ENCODE measurements at places on chromosomes 12 and 14.

DNA sequence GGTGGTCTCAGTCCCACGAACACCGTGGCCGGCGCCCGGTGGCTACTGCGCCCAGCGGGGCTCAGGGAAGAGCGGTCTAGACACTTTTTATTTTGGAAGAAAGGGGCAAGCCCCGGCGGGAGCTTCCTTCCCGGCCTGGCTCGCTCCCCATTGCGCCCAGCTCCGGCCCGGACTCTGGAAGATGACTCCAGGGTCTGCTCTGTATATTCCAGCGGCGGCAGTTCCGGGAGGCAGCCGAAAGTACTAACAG is 225.1 kb upstream of the CRY1 start:
- no peak for DNase-seq

- DNase-seq = no peak
Measured at GRCh38 chr14:23396126-23396525, 11.9 kb downstream of the MYH6 start.

DNA sequence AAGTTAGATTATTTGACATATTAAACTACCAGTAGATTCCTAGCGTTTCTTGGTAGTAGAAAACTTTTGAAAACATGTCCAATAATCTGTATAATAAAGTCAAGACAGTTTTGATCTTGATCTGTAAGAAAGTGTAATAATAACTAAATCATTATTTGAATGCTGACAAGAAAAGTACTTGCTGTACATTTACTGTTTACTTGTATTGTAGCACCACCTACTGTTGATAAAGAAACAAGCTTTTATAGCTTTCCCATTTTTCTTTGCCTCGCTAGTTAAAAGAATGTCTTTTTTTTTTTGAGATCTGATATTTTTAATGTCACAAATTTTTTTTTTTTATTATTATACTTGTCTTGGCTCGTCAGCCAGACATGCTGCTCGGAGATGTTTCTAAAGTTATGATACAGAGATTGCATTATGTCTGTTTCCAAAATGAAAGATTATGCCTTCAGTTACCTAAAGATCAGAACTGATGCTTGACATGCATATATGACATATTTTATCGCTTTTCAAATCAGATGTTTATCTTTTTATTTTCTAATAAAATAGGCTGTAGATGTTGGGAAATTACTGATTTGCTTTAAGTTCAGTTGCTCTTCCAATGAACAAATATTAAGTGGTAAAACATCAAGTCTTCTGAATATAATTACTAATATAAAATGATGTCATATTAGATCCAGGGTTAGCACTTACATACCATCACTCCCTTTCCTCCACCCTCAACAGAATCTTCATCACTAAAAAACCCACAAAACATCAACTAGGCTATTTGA is 140.5 kb downstream of the AKAP6 start:
- no peak for DNase-seq

- no peak for DNase-seq
Measured at GRCh38 chr12:115190010-115190770, 506.2 kb upstream of the TBX3 start.

DNA sequence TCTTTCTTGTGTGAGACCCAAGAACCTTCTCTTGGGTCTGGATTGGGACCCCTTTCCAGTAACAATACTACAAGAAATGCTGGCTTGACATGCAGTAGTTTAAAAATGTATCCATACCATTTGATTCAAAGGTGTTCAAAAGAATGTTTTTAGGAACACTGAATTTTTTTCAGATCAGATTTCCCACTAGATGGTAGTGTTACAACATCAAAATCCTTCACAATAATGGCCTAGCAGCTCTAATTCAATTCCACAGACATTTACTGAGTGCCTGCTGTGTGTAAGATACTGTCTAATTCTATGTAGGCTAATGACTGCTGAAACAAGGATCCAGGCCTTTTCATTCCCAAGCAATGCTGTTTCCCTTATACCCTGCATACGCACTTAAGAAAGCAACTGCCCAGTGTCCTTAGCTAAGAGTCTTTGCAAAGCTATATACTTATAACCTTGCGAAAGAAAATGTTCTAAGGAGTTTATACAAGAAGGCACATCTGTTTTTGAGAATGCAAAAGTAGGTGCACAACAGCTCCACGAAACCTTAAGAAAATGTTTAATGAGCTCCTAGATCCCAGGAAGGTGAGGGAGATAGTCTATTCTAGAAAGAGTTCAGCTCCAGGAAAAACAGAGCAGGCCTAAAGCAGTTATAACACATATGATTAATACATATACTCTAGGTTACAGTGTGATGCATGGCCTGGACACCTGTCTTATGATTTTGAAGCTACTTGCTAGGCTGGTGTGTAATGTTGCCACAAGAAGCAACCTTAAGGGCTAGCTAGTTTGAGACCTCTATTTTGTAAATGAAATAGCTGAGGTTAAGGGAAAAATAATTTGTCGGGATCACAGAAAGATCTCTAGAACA is 50.9 kb upstream of the PKP2 start:
- no peak for DNase-seq

GRCh38 chr12:10557766-10558165 is 52.1 kb downstream of the EIF2S3B start:
- no peak for DNase-seq

- no peak for DNase-seq
Measured at GRCh38 chr12:20497707-20498106, 129.4 kb downstream of the PDE3A start.

DNA sequence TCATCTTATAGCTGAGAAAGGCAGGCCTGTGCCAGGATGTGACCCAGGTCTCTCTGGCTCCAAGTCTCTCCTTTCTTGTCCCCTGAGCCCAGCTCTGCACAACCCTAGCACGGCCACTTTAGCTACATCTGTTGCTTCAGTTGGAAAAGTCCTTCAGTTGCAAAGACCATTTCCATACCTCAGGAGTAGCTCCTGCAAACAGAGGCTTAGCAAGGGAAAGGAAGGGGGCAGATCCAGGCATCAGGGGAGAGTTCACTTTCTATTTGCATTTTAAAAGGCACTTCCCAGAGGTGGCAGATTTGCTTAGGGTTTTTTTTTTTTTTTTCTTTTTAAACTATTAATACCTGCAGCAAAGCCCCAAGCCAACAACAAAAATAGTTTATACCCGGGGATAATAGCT is 3.0 kb upstream of the PITPNM2 start:
- no peak for DNase-seq

DNA sequence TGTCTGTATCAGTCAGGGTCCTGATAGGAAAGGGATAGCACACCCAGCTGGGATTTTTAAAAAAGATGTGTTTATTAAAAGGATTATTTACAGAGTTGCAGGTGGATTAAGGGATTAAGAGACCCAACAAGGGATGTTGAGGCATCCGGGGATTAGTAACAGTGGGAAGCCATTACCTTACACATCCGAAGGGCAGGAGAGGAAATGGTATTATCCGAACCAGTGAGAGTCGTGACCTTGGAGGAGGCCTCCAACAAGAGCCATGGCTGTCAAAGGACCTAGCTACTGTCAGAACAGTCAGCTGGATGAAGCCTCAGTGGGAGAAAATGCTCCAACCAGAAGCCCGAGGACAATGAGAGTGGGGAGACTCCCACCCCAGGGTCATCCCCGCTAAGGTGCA is 146.3 kb upstream of the KRAS start:
- no peak for DNase-seq

DNA sequence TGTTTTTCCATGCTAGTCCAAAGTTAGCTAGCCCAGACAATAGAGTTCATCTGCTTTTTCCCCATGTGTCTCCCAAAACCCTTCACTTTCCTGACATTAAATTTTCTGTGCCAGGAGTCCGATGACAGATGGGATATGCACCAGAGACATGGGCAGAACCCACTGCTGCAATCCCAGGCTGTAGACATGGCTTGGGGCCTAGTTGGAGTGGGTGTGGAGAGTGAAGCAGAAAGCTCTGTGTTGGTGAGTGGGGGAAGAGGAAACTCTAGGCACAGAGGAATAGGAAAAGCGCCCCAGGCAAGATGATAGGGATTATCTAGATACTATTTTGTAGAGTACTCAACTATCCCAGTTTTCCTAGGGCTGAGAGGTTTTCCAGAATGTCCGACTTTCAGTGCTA is 4.8 kb upstream of the KRT74 start:
- DNase-seq = no peak

DNA sequence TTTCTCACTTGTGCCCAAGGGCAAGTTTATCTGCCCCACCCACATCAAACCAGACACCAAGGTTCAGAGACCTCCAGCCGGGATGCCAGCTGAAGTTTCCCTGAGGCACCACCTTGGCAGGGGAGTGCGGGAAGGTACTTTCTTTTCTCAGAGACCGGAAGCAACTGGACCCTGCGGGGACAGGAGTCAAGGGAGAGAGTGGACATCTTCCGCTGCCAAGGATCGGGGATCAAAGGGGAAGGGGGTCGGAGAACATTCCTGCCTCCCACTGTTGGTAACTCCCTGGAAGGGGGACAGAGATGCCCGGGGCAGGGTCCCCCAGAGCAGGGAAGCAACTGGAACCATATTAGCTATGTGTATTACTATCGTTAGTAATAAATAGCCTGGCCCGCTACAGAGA is 161.8 kb downstream of the DICER1 start:
- no peak for DNase-seq

DNA sequence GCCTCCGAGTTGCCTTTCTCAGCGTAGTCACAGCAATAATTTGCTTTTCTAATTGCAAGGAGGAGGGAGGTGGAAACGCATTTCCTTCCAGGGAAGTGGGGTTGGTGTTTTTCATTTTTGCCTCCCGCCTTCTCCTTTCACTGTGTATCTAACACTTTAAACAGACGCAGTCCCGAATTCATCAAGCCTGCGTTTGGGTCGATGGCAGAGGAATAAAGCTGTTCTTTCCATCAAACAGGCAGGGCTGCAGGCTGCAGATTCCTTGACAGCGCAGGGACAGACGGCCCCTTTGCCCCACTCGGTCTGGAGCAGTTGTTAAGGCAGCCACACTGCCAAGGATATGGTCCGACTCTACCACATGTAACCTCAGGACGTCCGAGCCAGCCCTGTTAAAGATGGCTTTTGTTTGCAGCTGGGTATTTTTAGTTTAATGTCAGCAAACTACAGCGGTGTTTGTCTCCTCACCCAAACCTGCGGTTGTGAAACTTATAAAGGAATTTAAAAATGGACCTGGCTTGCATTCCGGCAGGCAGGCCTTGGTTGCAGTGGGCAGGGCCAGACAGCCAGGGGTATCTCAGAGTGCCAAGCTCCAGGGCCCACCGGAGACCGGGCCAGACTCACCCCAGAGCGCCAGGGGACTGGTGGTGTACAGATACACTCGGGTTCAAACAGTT is 2.1 kb downstream of the CHST11 start:
- DNase-seq = no peak

- no peak for DNase-seq
Measured at GRCh38 chr12:94190623-94191022, 42.2 kb downstream of the PLXNC1 start.

DNA sequence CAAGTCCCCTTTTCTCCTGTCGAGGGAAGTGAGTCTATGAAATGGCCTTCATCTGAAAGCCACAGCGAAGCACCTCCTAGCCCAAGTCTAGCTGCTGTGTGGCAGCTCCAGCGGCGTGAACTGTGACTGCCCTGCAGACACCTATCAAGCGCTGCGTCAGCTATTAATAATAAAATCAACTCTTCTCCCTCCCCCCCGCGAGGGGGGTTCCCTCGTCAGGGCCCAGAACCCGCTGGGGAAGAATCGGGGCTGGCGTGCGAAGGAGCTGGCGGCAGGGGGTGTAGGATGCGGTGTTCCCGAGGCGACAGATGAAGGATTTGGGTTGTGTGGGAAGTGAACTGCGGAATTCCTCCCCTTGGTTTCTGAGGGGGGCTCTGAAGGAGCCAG is 662 bp upstream of the ATP2A2 start:
- no peak for DNase-seq

- no peak for DNase-seq
Measured at GRCh38 chr12:121223292-121224285, 13.7 kb downstream of the P2RX4 start.

- no peak for DNase-seq
Measured at GRCh38 chr12:40569626-40570179, 122.5 kb upstream of the CNTN1 start.

DNA sequence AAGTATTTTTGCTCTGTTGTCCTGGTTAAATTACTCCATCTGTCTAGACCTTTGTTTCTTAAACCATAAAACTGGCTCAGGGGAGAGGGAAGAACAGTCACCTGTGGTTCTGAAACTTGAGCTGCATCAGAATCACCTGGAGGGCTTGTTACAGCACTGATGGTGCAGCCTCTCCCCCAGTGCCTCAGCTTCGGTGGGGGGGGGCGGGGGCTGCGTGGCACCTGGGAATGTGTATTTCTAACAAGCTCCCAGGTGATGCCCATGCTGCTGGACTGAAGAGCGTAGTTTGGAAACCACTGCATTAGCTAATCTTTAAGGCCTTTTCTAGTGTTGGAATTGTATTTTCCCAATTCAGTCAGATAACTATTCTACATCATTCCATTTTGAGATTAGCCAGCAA is 42.7 kb downstream of the GPHB5 start:
- no peak for DNase-seq

GRCh38 chr14:24721775-24722174 is 87.8 kb upstream of the GZMB start:
- DNase-seq = no peak

GRCh38 chr14:54589076-54589475 is 22.1 kb downstream of the SAMD4A start:
- no peak for DNase-seq

DNA sequence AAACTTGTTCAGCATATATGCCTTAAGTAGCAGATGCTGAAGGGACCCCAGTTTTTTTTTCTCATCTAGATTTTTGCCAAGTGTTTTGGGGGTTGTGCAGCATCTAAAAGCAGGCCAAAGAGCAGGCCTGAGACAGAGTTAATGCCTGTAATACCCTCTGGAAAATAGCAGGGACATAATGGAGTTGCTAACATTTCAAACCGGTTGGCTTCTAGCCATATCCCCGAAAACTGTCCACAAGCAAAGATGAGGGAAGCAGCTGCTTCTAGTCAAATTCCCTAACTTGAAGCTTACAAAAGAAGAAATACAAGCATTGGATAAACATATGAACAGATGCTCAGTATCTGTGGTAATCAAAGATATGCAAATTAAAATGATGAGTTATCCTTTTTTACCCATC is 52.1 kb upstream of the AEBP2 start:
- DNase-seq = no peak

DNA sequence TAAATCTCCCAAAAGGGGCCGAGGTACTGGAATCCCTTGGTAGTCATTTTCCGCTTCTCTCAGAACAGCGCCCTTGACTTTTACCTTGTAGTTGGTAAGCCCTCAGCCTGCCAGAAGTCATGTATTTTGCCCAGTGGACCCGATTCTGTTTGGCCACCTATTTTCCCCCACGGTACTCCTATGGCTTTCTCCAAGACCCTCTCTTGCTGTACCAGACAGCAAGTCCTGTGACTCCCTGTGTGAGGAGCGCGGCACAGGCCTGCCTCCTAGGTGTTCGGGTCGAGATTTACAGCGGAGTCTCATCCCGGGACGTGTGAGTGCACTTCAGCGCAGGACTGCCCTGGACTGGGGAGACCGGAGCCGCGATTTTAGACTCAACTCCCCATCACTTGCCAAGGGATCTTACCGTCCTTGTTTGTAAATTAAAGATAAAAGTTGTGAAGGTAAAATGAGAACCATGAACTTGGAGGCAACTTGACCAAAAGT is 1.1 kb upstream of the MBD6 start:
- DNase-seq = no peak

Data from cortex of kidney (tissue), 1 donor.